Mesenteric fat pad (tissue), 1 donor: ENCODE measurements at places on chromosomes 3 and 15. TPM values are rescaled to one million over a fixed set of nuclear protein-coding genes. Genes with fewer than 3 reads are reported as not detected.
A peak's percentile ranks its signal among the peaks of the same experiment; 100 is the strongest.

DNA sequence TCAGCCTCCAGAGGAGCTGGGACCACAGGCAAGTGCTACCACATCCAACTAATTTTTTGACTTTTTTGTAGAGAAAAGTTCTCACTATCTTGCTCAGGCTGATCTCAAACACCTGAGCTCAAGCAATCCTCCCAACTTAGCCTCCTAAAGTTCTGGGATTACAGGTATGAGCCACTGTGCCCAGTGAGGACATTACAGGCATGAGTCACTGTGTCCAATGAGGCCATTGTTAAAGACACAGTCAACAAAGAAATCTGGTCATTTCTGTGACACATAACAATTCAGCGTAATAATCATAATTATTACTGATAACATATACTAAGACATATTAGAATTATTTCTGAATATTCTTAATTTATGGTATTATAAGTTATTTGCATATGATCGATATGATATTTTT is 463.4 kb upstream of the NDN start:
- no peak for DNase-seq

SHF gene
- 3.8 TPM for total RNA-seq

RASGRP1 gene
- 1.1 TPM for total RNA-seq

TMEM207 gene
- total RNA-seq: not detected

DNA sequence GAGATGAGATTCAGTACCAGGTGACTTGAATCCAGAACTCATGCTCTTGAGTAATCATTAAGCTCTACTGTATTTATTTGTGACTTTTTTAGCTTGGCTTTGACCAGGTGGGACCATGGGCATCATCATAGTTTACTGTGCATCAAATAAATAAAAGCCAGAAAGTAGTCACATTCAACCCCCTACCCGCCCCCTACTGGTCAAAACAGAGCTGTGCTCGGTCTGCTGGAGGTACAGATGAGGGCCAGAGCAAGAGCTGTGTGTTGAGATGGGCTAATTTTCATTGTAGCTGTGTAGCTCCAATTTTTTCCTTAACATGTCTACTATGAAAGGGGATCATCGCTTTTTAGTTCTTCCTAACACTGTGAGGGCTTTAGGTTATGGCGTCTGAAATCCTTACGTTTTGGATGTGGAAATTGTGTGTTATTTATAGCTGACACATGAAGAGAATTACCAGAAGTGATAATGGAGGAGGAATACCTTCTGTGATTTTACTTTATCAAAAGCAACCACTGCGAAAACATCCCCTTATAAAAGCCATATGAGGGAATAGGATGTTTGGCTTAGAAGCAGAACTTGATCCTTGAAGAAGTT is 375.1 kb downstream of the PTPRG start:
- DNase-seq: no peak

- no peak for DNase-seq
Observed at GRCh38 chr3:131735544-131735943, 232.8 kb upstream of the MRPL3 start.

DNA sequence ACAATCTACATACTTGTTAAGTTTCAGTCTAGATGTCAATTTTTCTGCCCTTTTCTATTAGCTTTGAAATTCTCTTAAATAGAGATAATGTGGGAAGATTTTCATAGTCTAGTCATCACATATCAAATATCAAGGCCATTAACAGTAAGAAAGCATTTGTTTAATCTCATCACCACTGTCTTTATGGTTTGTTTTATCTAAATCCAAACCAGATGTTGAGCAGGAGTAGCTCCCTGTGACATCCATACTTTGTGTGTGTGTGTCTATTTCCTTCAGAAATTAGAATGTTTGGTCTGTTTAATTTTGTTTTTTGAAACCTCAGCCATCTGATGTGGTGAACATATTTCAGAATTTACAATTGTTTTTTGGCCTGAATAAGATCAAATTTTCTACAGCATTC is 23.1 kb upstream of the GOLGA8B start:
- no peak for DNase-seq

GRCh38 chr3:194296454-194297263 is 54.5 kb downstream of the CPN2 start:
- DNase-seq: peak; percentile 89

- no peak for DNase-seq
Observed at GRCh38 chr15:59099162-59099685, 5.7 kb upstream of the CCNB2 start.

DNA sequence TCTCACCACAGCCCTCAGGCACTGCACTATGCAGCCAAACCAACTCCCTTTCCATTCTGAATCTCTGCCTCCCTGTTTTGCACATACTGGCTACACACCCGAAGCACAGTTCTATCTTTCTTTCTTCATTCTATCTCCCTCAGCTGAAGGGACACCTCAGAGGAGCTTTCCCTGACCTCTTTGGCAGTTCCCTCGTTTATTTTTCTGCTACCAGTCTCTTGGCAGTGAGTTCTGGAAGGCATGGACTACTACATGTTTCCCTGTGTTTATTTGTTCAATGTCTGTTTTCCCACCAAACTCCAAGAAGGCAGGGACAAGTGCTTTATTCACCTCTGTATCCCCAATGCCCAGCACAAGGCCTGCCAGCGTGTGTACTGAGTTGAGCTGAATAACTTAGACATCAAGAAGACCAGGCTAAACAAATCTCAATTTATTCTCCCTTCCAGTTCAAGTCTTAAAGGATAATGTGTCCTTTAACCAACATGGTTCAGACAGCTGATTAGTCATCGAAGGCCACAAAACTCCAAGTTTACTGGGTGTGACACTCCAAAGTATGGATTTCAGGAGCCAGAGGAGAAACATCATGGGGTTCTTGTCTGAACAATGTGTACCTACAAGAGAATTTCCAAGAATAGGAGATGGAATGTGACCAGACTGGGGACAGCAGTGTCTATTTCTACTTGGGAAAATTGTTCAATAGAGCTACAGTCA is 260.1 kb upstream of the CTNNB1 start:
- DNase-seq: no peak

SLC24A5 gene
- total RNA-seq: not detected
